ENCODE measurements at places on chromosomes 2 and 18.

GRCh38 chr2:228652366-228652765 lies 470.9 kb upstream of the SPHKAP start:
- DNase-seq, result no peak

DNA sequence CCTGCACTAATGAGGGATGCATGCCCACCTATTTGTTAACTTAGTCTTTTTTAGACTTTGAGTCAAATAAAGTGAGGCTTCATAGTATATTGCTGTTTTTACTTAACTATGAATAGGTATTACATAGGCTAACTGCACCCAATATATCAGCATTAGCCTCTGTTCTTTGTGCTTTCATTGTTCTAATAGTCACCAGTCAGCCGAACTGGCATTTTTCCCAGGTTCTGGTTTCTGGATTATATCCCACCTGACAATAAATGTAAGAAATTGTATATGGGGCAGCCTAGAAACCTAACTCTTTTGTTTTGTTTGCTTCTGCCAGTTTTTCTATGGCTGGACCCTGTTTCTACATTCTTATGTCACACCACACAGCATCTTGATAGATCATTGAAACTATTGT lies 1672.4 kb upstream of the LRRTM1 start:
- DNase-seq, result no peak

GRCh38 chr2:229719926-229720647 lies 5.7 kb upstream of the DNER start:
- no peak for DNase-seq

GRCh38 chr2:146669735-146670134 lies 1175.1 kb upstream of the ACVR2A start:
- no peak for DNase-seq

DNA sequence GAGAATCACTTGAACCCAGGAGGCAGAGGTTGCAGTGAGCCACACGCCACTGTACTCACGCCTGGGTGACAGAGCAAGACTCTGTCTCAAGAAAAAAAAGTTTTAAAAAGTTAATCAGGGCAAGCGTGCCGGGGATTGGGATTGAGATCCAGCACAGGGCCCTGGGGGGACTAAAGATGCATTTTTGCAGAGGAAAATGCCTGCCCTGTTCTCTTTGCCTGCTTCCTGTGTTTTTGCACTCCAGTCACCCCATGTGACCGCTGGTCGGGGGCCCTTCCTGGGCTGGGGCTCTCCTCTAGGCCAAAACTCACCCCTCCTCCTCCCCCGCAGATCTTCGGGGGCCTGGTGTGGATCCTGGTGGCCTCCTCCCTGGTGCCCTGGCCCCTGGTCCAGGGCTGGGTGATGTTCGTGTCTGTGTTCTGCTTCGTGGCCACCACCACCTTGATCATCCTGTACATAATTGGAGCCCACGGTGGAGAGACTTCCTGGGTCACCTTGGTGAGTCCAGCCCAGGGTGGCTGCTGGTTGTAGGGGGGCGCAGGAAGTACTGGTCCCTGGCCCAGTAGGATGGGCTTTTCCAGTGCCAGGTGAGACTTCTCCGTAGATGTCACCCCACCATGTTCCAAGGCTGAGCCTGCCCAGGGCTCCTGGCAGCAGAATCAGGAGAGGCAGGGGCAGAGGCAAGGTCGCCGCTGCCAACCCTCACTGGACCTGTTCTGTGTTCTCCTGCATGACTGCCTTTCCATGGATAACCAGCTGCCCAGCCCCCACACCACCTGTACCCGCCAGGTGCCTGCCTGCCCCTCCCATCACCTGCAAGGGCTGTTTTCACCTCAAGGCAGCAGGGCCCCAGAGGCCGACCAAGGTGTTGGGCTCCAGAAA lies 22.4 kb downstream of the MAL start:
- DNase-seq, result no peak

DNA sequence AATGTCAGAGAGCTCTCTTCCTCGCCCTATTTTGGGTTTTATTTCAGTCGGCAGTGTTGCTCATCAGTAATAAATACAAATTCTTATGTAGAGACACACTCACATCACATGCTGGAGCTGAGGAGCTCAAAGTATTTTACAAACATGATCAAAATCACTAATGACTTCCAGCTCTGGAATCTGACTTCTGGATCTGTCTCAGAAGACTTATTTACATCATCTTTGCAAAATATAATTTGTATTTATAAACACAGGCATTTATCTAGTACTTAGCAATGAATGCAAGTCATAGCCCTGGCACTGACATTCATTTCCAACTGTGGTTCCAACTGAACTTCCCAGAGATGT lies 327.1 kb downstream of the NCKAP5 start:
- no peak for DNase-seq

DNA sequence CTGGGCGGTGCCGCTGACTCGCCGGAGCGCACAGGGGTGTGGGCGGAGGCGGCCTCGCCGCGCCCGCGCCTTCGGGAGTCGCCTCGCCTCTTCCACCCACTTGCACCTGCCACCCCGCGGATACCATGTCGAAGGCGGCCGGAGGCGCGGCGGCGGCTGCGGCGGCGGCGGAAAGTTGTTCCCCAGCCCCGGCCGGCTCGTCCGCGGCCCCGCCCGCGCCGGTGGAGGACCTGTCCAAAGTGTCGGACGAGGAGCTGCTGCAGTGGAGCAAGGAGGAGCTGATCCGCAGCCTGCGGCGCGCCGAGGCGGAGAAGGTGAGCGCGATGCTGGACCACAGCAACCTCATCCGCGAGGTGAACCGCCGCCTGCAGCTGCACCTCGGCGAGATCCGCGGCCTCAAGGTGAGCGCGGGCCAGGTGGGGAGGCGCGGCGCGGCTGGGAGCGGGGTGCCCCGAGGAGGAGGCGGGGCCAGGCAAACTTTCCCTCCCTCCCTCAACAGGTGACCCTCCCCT lies 766 bp downstream of the CCDC85A start:
- no peak for DNase-seq

- no peak for DNase-seq
Observed at GRCh38 chr18:35193316-35193715, 47.5 kb upstream of the ZNF397 start.

- no peak for DNase-seq
Observed at GRCh38 chr18:47928466-47928865, 2.0 kb downstream of the SMAD2 start.

GRCh38 chr2:222039821-222040220 lies 259.0 kb downstream of the PAX3 start:
- no peak for DNase-seq

DNA sequence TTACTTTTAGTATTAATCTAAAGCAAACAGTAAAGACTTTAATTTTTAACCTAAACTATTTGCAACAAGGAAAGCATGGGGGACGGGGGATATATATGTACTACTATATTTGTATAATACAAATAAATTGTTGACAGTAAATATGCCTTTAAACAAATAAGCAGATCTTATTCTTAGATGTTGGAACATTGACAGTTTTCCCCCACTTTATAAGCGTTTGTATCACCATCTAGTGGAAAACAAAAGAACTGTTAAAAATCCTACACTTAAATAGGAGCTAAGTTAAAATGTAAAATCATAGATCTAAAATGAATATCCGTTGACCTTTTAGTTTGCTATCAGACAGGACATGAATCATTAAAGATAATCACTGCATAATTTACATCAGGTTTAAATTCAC lies 50.0 kb downstream of the RBBP8 start:
- no peak for DNase-seq

- DNase-seq, result no peak
Observed at GRCh38 chr2:2698182-2699120, 367.4 kb upstream of the MYT1L start.

- DNase-seq, result no peak
Observed at GRCh38 chr18:55910296-55910695, 322.3 kb upstream of the TCF4 start.

- no peak for DNase-seq
Observed at GRCh38 chr2:221606424-221606823, 34.3 kb upstream of the EPHA4 start.

GRCh38 chr2:230814616-230815015 lies 50.1 kb upstream of the ITM2C start:
- no peak for DNase-seq

DNA sequence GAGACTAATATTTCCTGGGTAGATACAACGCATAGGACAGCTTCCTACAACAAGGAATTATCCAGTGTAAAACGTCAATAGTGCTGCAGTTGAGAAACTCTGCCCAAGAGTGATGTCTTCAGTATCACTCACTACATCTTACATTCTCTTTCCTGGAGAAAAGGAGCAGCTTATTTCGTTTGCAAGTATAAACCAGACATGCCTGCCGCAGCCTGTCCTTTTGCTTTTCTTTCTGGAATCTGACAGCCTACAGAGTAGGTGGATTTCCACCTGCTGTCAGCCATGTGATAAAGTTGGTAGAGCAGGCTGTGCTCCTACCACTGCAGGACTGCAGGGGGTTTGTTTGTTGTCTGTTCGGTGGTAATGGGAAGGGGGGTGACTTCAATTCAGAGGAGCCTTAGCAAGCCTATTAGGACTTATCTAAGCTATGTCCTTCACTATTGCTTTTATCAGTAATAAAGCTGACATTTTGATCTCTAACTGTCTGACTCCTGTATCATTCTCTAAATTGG lies 439.1 kb downstream of the GRB14 start:
- no peak for DNase-seq
